ENCODE measurements at places on chromosomes 1 and 21.

- no peak for DNase-seq
Measured at GRCh38 chr1:153227810-153228209, 10.4 kb downstream of the PRR9 start.

DNA sequence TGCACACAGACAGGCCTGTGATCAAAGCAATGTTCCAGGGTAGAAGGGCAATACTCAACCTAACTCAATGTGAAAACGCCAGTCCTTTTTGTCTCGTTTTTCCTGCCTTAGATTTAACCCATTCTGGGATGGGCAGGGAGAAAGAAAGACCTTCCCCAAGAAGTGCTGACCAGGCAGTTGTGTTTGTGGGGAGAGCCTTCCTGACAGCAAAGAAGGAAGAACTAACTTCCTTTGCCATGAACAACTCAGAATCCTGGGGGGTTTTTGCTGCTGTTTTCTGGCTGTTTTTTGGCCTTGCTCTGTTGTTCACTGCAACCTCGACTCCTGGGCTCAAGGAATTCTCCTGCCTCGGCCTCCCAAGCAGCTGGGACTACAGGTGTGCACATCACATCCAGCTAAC lies 112.0 kb upstream of the RAB4A start:
- no peak for DNase-seq

DNA sequence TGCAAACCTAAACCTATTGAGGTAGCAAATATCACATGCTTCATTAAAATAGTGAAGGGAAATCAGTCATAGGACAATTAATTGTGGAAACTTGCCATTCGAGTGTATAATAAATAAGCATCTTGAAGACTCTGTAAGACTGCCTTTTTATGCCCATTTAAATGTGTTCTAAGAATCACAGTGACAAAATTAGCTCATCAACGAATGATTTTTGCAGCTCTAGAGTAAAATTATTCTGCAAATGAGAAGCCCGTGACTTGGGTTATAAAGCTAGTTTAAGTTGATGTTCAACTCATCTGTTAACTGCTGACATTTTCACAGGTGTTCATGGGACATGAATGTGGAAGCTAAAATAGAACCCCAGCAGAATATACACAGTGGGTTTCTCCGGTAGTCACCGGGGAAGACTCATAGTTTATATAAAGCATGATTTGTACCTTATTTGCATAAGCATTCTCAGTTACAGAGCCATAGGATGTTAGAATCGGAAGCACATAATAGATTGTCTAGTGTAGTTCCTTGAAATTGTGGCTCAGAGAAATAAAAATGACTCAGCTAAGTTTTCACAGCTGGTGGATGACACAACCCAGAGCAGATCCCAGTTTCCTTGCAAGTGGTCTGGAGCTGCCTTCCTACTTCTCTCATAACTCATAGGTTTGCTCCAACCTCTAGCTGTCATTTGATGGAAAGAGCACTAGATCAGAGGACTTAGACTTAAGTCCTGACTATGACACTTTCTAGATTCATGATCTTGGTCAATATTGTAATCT lies 107.3 kb downstream of the UCHL5 start:
- DNase-seq = no peak

GRCh38 chr1:55474168-55474786 lies 259.1 kb upstream of the USP24 start:
- no peak for DNase-seq

DNA sequence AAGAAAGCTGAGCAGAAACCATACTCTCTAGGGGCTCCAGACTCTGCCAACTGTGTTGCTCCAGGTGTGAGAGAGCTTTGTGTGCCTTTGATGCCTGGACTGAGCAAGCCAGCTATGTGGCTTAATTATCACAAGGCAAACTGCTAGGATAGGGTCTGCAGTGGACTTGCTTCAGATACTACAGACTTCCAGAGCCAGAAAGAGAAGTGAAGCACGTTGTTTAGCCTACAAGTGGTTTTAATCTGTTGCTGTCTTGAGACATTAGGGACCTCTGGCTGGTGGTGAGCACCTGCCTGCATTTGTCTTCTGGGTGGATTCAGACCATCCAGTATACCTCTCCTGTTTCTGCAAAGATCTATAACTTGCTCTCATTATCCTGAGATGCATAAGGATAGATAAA lies 353.4 kb upstream of the PLXNA2 start:
- no peak for DNase-seq

DNA sequence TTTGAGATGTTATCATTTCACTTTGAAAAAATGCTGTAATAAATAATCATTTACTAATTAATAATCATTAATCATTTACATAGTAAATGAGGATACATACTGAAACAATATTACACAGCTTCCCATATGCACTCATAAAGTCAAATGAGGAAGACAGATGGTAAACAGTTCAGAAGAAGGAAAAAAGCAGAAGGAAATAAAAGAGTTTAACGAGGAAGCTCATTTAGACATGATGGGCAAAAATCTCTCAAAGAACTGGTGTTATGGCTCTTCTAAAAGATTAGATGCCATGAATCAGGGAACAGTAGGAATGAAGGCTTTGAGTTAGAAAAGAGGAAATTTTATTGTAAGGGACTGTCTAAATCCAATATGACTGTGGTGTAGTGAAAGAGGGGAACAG lies 347.6 kb downstream of the PTPRC start:
- no peak for DNase-seq

GRCh38 chr1:30810416-30811080 lies 53.0 kb upstream of the LAPTM5 start:
- no peak for DNase-seq

- DNase-seq = no peak
Measured at GRCh38 chr1:28062806-28063205, 25.6 kb downstream of the EYA3 start.

DNA sequence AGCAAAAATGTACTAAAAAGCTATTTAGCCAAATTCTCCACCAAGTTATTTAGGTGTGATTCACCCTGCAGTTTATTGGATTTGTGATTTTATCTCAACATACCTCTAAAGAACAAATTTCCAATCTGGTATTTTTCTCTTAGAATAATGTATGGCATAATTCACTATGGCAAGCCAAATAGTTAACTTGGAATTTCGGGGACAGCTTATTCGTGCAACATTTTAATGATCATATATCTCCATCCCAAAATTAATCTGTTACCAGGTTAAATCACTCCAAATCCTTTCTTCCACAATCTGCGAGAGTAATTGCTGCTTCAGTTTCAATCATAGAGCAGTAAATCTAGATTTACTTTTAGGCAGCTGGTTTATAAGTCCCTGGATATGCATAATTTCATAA lies 53.4 kb downstream of the ERICH3 start:
- DNase-seq = no peak

- DNase-seq = peak; percentile 87
Measured at GRCh38 chr1:22709891-22710700, 543 bp upstream of the EPHB2 start.

DNA sequence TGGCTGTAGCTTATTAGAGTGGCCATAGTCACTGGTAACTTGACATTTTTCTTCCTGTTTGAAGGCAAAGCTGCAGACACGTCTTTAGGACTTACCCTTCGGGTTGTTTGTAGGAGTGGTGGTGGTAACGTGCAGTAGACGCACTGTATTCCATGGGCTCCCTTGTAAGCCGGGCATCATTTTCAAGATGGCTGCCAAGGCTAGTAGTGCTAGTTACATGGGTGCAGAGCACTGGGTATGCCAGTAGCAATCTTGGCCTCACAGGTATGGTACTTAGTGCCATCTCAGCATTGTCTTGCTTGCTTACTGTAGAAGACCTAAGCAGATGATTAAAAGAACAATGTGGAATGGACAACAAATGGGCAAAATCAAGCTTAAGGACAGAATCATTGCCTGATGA lies 1.9 kb downstream of the YBX1 start:
- no peak for DNase-seq

DNA sequence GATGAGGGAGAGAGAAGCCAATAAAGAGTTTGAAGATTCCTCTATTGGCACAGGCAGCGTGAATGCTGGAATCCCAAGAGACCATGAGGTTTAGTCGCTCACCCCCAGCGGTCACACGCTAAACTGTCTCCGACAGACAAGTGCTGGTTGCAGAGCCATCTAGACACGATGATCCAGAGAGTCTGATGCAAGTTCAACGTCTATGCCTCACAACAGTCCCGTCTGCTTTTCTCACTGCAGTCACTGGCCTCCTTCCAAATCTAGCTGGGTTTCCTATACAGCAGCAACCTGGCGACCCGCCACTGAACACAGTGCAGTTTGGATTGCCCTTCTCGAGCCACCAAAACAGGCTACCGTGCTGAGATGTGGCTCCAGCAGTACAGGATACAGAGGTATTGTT lies 98.6 kb upstream of the KRTAP19-8 start:
- peak; percentile 62 for DNase-seq

DNA sequence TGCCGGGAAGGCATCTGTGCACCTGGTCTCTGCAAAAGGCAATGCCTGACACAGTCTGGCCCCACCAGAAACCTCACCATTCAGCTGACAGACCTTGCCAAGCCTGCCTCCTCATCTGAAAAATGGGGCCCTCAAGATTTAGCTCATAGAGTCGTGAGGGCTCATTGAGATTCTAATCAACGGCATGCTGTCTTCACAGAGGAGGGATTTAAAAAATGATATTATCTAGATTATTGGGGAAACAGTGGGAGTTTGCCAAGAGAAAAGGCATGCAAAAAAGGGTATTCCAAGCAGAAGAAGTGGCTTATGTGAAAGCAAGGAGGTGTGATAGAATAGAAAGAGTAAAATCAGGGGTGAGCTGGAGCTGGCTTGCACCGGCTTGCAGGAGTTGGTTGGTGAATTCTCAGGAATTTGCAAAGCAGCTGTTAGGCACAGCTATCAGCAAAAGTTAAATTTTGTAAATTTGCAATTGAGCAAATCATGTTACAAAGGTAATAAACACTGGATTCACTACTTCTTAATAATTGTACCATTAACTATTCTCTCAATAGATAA lies 91.7 kb upstream of the WNT4 start:
- DNase-seq = no peak

GRCh38 chr1:212281590-212281989 lies 3.6 kb upstream of the PPP2R5A start:
- DNase-seq = no peak

- DNase-seq = no peak
Measured at GRCh38 chr21:43861706-43862105, 3.3 kb upstream of the AGPAT3 start.

DNA sequence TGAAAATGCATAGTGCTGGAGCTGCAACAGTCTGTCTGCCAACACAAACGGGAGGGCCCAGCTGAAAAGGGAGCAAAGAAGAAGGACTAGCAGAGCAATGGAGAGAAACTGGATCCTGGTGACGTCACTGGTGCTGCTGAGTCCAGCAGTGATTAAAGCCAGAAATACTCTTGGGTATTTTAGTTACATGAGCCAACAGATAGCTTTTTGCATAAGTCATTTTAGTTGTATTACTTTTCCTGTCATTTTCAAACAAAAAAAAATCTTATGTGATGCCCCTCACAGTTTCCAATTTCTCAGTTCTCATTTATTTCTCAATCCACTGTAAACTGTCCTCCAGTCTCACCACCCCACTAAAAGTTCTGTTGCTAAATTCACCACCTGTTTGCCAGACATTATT lies 38.7 kb upstream of the NEK7 start:
- DNase-seq = peak; percentile 72

DNA sequence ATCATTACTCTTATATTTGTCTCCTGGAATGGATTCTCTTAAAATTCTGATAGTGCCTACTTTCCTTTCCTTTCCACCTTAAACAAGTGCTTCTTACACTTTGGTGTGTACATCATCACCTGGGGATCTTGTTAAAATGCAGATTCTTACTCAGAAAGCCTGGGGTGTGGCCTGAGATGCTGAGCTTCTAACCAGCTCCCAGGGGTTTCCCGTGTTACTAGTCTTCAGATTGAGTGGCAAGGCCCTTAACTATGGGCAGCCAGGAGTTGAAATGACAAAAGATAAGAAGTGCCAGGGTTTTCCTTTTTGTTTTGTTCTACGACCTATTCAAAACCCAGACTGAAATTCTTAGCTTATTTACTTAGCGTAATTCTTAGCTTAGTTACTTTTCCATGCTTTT lies 159.2 kb downstream of the HFM1 start:
- DNase-seq = no peak

DNA sequence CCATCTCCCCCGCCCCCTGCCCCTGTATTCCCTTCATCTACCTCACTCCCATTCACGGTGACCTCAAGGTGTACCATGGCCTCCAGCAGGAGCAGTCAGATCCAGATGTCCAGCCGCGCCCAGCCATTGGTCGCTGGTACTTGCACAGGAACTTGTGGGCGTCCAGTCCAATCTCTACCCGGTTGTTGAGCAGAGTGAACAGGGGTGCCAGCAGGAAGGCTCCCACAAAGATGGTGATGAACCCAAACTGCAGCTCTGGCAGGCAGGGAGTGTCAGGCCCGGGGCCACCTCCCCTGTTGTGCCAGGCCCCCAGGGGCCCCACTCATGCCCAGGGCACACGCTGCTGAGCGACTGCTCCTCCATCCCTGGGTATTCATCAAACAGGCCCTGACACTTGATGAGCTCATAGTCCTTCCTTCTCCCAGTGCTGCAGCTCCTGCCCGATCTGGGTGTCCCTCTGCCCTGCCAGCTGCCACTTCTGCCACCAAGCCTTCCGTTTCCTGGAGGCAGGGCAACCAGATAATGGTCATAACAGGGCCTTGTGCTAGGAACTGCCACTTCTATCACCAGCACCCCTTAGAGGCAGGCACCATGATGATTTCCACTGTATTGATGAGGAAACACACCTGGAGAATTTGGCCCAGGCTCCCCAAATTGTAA lies 5.7 kb upstream of the ARHGEF19 start:
- no peak for DNase-seq

GRCh38 chr1:83961571-83962295 lies 37.2 kb downstream of the TTLL7 start:
- no peak for DNase-seq

- DNase-seq = no peak
Measured at GRCh38 chr1:238491265-238491664, 600.5 kb upstream of the ZP4 start.

DNA sequence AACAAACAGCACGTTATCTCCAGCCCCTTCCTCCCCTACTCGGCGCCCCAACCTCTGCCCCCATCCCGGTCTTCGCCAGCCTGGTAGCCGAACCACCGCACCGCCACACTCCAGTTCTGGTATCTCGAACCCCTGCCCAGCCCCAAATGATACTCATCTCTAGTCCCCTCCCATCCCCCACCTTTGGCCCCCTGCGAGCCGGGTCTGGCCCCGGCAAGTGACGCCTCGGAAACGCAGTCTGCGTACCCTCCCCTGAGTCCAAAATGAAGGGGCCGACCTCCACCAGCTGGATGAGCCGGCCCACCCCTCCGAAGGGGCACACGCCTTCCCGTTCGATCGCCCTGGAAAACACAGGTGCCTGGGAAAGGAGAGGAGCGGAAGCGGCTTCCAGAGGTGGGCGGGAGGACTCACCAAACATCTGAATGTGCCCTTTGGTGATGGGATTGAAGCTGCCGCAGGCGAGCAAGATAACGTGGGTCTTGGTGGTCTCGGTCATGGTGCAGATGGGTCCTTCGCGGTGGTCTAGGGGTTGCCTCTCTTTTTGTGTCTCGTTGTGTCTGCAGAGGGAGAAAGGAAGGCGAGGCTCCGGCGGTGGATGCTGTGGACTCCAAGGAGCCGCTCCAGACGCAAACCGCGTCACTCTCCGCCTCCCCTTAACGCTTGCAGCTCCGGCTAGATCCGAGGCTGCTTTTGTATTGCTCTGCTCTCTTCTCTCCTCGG lies at the start of gene NMNAT2:
TSS of gene NMNAT2 (minus strand) at position 609 of the 720 bp plus-strand sequence. CDS start at position 496, 113 bp downstream.
- DNase-seq = peak; percentile 57

Measured in right forelimb (tissue), 1 donor.